ENCODE measurements at places on chromosomes 4 and X.

DNA sequence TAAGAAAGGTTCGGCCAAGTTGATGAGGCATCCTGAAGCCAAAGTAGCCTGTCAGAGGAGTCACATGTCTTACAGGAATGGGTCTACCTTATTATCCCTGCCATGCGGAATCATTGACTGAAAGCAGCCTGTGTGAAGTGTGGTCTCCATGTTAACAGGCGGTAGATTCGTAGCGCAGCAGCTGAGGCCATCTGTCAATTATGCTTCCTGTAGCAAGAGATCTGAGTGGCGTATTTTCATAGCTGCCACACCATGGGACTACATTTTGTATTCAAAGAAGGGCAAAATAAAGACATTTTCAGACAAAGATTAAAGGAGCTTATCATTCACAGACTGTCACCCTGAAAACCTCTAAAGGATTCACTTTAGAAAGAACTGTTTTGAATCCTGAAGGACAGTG, 11.2 kb upstream of the MED14 start:
- DNase-seq = no peak

DNA sequence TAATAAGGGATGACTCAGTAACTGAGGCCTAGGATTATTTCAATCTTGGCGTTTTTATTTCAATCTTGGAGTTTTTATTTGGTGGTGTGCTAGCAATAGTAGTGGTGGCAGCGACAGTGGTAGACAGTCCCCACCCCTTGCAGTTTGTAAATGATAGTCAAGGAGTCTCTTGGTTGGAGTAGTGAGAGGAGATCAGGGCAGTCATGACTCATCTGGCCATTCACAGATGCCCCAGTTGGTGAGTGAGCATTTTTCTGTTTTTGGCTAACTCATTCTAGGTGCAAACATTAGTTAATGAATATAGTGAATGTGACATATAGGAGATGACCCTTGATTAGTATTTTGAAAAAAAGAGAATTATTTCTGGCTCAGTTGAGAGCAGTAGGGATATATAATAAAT, 93.5 kb upstream of the ADAD1 start:
- no peak for DNase-seq

- no peak for DNase-seq
Observed at GRCh38 chr4:3303565-3303824, 10.7 kb downstream of the RGS12 start.

DNA sequence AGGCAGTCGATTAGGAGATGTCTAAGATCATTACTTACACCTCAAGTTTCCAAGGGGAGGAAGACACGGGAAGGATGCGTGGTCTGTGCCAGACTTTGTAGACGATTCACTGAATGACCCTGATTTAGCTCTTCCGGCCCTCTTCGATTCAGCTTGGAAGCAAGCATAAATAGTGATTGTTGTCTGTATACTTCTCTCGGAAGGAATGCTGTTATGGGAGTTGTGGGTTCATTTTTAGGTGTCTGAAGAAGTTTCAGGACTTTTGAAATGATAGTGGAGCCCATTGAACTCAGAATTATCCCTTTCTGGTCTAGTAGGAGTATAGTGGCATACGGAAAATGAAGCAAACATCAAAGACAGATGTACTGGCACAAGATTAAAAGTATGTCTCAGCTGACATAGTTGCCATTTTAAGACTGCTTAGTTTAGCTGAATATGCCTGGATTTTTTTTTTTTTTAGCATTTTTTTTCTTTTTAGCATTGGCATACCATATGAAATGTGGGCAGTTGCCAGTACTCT, 1.0 kb upstream of the ANKRD17 start:
- peak; percentile 41 for DNase-seq

DNA sequence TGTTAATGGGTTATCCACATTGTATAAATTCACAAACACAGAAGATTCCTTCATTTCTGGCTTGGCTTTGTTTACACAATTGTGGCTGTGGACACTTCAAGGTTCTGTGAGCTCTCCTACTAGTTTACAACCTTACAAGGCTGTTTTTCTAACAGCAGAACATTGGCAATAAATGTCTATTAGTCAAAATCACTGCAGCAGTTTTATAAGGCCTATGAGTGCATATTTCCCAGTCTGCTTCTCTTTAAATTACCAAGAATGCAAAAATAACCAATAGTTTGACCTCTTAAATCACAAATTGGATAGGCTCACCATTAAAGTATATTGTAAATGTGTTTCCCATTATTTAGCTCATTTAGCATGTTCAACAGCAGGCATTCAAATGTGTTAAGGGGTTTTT, 239.2 kb downstream of the DKK2 start:
- DNase-seq = no peak

GRCh38 chr4:149017002-149017734, 575.0 kb upstream of the NR3C2 start:
- no peak for DNase-seq

- DNase-seq = peak; percentile 33
Observed at GRCh38 chrX:121161501-121161933, 114.1 kb downstream of the GLUD2 start.

GRCh38 chrX:47862680-47863079, 26.0 kb downstream of the ZNF81 start:
- no peak for DNase-seq

DNA sequence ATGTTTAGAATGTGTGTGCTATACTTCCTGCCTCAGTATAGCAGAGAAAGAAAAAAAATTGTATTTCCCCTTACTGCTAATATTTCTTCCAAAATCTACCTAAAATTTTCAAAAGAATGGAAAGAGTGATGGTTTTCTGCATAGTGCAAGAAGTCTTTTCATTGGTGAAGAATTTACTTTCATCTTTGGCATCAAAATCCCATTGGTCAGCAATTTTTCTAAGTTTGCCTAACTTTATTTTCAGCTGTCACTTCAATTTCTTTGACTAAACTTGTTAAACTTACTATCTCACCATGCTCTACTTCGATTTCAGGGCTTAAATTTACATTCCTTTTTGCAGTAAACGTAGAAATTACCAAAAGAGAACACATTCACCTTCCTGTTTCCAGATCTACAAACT, 44.5 kb upstream of the MAGEB2 start:
- no peak for DNase-seq

- DNase-seq = no peak
Observed at GRCh38 chr4:74624351-74625151, 169.8 kb downstream of the BTC start.

DNA sequence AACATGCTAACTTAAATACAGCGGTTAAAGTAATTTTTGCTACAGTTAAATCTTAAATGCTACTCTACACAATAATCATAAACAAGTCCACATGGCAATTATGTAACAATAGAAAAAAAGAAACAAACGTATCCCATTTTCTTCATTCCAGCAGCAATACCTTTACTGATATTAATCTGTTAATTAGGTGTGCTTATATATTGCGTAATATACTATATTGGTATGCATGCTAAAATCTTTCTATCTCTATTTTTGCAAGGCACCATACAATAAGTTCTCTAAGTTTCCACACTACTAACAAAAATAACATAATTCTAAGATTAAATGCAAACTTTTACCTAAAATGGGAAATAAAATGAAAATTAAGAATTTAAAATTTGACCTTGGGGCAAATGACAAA, 500.6 kb downstream of the SPOCK3 start:
- DNase-seq = no peak

- no peak for DNase-seq
Observed at GRCh38 chr4:27154706-27155105, 294.1 kb downstream of the STIM2 start.

- DNase-seq = no peak
Observed at GRCh38 chrX:123905332-123905731, 45.5 kb downstream of the XIAP start.

DNA sequence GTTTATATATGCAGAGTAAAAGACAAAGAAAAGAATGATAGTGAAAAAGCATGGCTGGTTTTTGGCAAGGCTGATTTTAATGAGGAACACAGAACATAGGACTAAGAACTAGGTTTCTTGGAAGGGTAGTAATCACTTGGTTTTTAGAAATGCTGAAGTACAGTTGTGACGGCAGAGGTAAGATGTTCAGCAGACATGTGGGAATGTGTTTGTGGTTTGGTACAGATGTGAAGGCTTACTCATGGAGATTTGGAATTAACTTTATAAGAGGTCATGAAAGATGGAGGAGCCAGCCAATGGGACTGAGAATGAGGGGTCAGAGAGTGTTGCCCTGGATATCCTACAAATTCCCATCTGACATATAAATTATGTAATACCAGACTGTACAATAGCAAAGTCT, 243.6 kb downstream of the NPFFR2 start:
- no peak for DNase-seq

GRCh38 chr4:52235552-52236201, 184.6 kb downstream of the SPATA18 start:
- no peak for DNase-seq

- no peak for DNase-seq
Observed at GRCh38 chrX:19046343-19047215, 62.7 kb upstream of the PHKA2 start.

DNA sequence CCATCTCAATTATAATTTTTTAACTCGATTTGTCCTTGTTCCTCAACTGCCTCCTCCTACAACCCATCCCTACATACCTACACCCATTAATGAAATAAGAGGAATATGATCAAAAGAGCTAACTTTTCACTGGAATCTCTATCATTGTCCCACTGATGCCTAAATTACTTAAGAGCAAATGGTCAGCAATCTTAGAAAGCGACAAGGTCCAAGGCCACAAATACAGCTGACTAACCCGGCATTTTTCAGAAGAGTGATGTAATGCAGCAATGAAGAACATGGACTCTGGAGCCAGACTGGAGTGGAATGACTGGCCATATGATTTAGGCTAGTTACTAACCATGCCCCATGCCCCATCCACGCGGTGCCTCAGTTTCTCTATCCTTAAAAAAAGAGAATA, 56.2 kb downstream of the PPA2 start:
- DNase-seq = no peak

GRCh38 chrX:140764401-140764919, 54.9 kb downstream of the LINC00632 start:
- peak; percentile 14 for DNase-seq

GRCh38 chr4:4637710-4638109, 95.9 kb upstream of the STX18 start:
- DNase-seq = peak; percentile 37

DNA sequence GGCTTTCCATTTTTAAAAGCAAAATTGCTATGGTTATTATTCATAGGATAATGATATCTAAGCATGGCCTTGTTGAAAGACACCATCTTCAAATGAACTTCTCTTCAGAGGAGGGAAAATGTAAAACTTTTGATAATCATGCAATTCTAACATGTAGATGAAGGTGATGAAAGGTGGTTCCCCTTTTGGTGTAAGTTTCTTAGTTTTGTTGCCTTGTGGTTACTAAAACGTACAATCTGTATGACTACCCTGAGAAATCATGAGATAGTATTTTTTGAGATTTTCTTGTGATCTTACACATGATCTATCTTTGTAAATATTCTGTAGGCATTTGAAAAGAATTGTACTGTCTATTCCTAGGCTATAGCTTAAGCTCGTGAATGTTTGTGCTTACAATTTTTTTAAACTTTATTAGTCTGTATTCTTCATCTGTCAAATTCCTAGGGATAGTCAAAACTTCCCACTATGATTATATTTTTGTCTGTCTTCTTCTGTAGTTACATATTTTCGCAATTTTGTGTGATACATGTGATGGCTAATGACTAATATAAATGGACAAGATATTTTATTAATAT, 47.5 kb downstream of the PTPN13 start:
- no peak for DNase-seq

GRCh38 chrX:136541294-136541693, 9.3 kb downstream of the VGLL1 start:
- DNase-seq = no peak

All from activated naive CD4-positive, alpha-beta T cell treated with anti-CD3 and anti-CD28 coated beads for 36 hours (primary cell).